ENCODE measurements at places on chromosomes 6 and 20.

- no peaks in the 10 kb centered on the region for H3K27me3 ChIP-seq
- H3K4me1 ChIP-seq: peaks cover 19% of the 10 kb centered on the region
- no peak overlapping the region for H3K27ac ChIP-seq
- H3K4me3 ChIP-seq: no peak overlapping the region
- peaks cover 25% of the 10 kb centered on the region for H3K36me3 ChIP-seq
- DNase-seq: no peak
Observed at GRCh38 chr20:56362833-56363413, 4.1 kb downstream of the FAM210B start.

- no peak overlapping the region for H3K27ac ChIP-seq
- no peaks in the 10 kb centered on the region for H3K36me3 ChIP-seq
- H3K4me1 ChIP-seq: no peaks in the 10 kb centered on the region
- no peak overlapping the region for H3K4me3 ChIP-seq
- DNase-seq: no peak
- no peaks in the 10 kb centered on the region for H3K27me3 ChIP-seq
Observed at GRCh38 chr6:47203266-47203937, 106.3 kb downstream of the TNFRSF21 start.

DNA sequence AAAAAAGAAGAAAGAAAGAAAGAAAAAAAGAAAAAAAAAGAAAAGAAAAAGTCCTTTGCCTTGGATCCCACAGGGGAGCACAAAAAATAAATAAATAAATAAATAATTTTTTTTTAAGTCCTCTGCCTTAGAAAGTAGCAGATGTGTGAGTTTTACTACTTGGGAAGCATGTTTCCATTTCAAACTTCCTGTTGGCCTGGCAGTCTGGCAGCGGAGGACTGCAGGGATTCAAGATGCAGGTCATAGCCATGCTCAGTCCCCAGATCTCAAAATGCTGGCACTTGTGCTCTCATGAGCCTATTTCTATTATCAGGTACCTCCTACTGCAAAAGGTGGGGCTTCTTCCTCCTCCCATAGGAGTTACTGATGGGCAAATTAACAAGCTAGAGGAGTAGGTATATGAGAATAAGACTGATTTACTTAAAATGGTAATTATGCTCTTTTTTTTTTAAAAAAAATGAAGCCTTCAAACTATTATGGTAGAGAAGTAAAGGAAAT lies 54.2 kb upstream of the MAP7 start:
- H3K36me3 ChIP-seq: no peaks in the 10 kb centered on the region
- no peaks in the 10 kb centered on the region for H3K4me1 ChIP-seq
- H3K4me3 ChIP-seq: no peak overlapping the region
- no peak overlapping the region for H3K27ac ChIP-seq
- H3K27me3 ChIP-seq: no peaks in the 10 kb centered on the region

GRCh38 chr6:167030222-167031072 lies 31.2 kb downstream of the CEP43 start:
- peaks cover 62% of the 10 kb centered on the region for H3K36me3 ChIP-seq
- H3K4me1 ChIP-seq: no peaks in the 10 kb centered on the region
- H3K4me3 ChIP-seq: no peak overlapping the region
- no peaks in the 10 kb centered on the region for H3K27me3 ChIP-seq
- peak; percentile 14 for DNase-seq
